ENCODE measurements at places on chromosomes 6 and 20. TPM values are rescaled to one million over a fixed set of nuclear protein-coding genes. Genes with fewer than 3 reads are reported as not detected.
A peak's percentile ranks its signal among the peaks of the same experiment; 100 is the strongest.

LINC00237 gene
- total RNA-seq = not detected

DNA sequence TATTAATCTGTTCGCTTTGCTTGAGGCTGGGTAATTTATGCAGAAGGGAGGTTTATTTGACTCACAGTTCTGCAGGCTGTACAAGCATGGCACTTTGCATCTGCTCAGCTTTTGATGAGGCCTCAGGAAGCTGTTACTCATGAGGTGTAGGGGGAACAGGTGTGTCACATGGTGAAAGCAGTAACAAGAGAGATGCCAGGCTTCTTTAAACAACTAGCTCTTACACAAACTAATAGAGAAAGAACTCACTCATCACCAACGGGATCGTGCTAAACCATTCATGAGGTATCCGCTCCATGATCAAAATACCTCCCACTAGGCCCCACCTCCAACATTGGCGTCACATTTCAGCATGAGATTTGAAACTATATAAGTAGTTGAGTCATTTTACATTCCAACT lies 34.4 kb upstream of the GCLC start:
- no peak overlapping the region for H3K4me3 ChIP-seq
- no peak for DNase-seq
- no peaks in the 10 kb centered on the region for H3K4me1 ChIP-seq
- H3K27ac ChIP-seq = no peak overlapping the region

MARCKS gene
- 51.5 TPM for total RNA-seq

DNA sequence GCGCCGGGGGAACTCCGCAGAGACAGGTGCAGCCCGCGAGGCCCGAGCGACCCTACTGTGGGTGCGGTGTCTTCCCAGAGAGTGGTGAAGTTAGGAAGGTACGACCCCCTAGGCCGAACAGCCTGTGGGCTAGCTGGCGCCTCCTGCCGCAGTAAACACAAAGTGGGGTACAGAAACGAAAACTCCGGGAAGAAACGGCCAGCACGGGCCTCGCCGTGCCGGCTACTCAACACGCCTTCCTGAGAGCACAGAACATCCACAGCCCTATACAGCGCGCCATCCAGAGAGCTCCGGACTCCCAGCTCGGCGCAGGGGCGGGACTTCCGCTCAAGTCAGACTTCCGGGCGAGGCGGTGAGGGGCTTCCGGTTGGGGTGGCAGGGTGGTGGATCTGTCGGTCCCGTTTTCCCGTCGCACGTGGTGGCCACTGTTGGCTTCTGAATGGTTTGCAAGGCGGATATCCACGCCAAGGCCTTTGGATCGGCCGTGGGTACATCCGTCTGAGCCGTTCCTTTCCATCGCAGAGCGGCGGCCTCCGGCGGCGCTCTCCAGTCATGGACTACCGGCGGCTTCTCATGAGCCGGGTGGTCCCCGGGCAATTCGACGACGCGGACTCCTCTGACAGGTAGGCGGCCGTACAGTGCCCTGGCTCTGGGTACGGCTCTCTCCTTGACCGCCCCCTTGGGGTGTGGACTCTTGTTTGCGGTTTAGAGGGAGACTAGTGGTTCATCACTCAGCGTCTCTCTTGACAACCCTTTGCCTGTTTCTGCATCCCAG lies at the start of the genes CAGE1 and RIOK1:
Gene CAGE1 (minus strand): TSS at position 292 of the 775 bp plus-strand sequence. CDS start 2,569 bp downstream, outside the sequence.
Gene RIOK1 (plus strand): TSS at position 358 of the 775 bp plus-strand sequence. CDS start 195 bp downstream, at position 553.
- H3K27me3 ChIP-seq = no peaks in the 10 kb centered on the region
- H3K4me3 ChIP-seq = peak within 1 kb of the TSS; percentile 82
- peak within 1 kb of the TSS; percentile 88 for H3K27ac ChIP-seq
- peaks cover 8% of the 10 kb centered on the region for H3K36me3 ChIP-seq
- DNase-seq = peak; percentile 91
- peaks cover 20% of the 10 kb centered on the region for H3K4me1 ChIP-seq

DNA sequence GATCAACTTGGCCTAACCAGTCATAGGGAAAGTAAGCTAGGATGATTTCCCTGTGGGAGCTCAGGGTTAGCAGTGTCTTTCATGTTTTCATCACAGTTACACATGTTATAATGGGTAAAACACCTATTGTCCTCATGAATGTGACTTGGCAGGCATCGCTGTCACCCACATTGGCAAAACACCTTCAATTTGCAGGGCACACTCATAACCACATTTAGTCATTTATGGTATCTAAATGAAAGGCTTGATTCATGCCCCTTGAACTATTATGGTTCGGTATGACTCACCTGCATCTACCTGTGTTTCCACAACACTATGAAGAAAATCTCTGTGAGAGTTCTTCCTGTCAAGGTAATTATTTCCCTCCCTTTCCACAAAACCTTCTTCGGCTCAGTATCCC lies 49.2 kb downstream of the FRK start:
- DNase-seq = peak; percentile 80
- no peak overlapping the region for H3K4me3 ChIP-seq
- no peaks in the 10 kb centered on the region for H3K27me3 ChIP-seq

GRCh38 chr6:142185641-142186040 lies 38.6 kb downstream of the VTA1 start:
- H3K36me3 ChIP-seq = no peaks in the 10 kb centered on the region
- no peaks in the 10 kb centered on the region for H3K4me1 ChIP-seq
- no peak for DNase-seq
- no peak overlapping the region for H3K4me3 ChIP-seq

Measured in PC-3 (cell line).